Frontal cortex (tissue), 4 donors: ENCODE measurements at places on chromosomes 5 and 9.

- DNase-seq, result no peak
These were observed 111.9 kb downstream of the FBN2 start for GRCh38 chr5:128426090-128426534.

DNA sequence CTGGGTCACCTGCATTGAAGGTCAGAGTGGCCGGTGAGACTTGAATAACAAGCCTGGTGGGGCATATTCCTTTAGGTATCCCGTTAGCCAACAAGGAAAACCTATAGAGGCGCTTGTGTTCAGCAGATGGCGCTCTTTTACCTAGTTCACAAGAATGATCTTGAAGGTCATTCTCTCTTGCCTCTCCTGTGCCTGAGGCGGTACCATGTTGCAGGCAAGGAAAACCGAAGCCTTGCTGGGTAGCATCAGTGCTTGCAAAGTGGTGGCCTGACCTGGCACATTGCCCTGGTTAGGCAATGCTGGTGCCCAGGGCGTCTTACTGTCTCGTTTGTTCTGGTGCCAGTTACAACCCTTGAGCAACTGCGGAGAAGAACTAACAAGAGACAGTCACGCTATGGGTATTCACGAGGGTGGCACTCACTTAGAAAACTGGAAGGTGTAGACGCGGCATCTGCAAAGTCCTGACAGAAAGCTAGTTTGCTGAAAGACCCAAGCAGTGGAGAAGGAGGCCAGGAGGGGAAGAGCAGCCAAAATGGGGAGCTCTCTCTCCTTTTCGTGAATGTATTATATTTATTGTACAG lies 56.7 kb downstream of the AOPEP start:
- peak; percentile 25 for DNase-seq

GRCh38 chr5:179211068-179211467 lies 134.2 kb downstream of the ADAMTS2 start:
- no peak for DNase-seq

DNA sequence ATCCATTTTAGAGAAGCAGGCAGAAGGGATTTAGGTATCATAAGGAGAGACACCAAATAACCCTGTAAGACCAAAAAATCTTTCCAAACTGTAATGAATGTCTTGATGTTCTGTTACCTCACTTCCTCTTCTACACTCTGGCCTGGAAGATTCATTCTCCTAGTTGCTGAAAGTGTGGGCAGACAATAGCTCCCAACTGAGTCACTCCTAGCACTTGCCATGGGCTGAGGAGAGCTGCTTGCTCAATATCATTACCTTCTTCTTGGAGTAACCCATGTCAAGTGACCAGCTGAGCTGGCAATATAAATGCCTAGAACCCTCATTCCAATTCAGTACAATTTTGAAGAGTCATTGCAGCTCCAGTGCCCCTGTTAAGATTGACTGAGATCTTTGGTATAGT lies 1985.5 kb upstream of the CDH6 start:
- no peak for DNase-seq

DNA sequence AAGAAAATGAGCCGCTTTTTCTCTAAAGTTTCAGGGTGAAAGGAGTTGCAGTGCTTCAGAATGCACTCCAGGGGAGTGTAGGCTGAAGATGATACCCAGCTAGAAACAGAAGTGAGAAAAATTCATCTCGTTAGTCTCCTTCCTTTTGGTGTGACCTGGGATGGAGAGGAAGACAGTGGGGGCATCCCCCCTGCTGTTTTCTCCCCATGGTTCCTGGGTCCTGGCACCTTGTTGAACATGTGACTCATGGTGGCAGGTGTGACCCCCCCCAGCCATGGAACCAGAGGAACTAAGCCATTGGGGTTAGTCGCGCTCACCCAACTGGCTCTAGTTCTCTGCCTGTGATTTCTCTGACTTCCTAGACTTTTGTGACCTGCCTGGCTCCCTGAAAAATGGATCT lies 424.6 kb downstream of the CSNK1G3 start:
- DNase-seq, result no peak

DNA sequence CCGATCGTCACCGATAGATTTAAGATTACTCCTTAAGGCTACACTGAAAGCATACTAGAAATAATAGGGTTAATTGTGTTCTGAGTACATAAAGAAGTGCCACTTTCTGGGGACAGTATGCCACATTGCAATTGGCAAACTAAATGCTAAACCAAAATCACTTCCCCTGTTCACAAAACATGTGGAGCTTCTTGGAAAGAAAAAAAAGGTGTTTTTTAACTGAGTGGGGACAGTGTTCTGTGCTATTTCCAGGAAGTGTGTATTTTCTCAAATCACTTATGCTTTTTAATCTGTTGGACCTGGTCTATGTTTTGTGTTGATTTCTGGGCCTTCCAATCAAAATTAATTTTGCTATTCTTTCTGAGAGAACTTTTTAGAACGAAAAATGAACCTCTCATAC lies 149.3 kb upstream of the MPDZ start:
- DNase-seq, result no peak

- DNase-seq, result no peak
These were observed 5.4 kb downstream of the LSM11 start for GRCh38 chr5:157748760-157749461.

DNA sequence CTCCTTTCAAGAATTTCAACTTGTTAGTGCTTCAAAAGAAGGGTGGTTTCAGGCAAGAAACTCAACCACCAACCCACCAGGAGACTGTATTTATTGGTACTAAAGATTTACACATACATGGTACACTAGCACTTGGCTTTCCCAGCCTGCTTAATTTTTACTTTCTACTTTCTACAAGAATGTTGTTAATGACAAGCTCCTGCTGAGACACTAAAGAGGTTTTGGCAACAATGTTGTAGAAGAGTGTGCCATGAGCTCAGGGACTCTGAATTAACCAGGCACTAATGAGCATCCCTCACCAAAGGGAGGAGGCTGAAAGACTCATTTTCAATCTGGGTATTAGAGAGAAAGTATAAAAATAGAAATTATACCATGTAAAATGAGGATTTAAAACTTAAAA lies 195.0 kb downstream of the KIAA0825 start:
- no peak for DNase-seq

- DNase-seq, result no peak
These were observed 385.1 kb downstream of the CHSY3 start for GRCh38 chr5:130289132-130290088.

DNA sequence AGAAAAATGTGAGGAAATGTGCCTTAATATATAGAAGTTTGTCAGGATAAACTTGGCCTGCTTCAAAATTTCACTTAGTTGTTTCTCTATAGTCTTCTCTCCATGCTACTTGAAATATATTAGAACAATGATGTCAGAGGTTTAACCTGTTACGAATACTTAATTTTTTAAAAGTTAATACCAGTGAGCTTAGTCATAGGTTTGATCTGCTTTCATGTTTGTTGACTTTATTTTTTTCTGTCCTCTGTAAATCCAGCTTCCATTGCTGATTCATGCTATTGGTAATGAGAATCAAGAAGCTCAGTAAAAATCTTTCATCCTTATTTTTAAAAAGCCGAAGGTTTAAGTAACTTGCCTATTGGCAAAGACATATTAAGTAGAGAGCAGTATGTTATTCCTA lies 27.9 kb downstream of the BDP1 start:
- no peak for DNase-seq

- no peak for DNase-seq
These were observed 499.8 kb downstream of the BNC2 start for GRCh38 chr9:16370647-16371046.

- no peak for DNase-seq
These were observed 340.5 kb downstream of the PIK3R1 start for GRCh38 chr5:68555907-68556681.

DNA sequence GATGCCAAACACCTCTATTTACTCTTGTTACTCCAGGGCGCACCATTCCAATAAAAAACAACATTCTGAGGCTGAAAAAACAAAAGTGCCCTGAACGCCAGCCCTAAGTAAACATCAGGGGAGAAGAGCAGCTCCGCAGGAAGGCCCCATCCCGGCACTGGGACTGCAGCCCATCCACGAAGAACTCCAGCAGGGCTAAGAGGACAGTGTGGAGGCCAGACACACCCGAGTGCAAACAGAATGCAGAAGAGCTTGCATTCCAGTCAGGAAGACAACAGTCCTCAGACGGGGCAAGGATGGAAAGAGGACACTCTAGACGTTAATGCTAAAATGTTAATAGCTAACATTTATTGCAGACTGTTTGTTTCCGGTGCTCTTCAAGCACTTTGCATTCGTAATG lies 33.0 kb downstream of the FAM240B start:
- DNase-seq, result no peak

DNA sequence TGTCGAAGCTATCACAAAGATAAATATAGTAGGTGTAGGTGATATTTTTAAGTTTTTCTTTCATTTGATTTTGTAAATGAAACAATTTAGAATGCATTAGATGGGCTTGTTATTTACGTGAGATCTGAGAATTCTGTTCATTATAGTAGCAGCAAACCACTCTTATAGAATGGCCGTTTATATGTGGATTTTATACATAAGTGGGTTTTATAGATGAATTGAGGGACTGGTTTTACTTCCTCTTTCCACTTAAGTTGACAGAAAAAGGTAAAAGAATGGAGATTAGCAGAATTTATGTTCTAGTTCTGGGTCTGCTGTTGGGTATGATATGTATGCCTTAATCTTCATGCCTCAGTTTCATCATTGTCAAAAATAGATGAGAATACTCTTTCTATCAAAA lies 5.6 kb downstream of the RMI1 start:
- DNase-seq, result no peak

GRCh38 chr5:154538492-154538891 lies 60.5 kb upstream of the HAND1 start:
- no peak for DNase-seq

DNA sequence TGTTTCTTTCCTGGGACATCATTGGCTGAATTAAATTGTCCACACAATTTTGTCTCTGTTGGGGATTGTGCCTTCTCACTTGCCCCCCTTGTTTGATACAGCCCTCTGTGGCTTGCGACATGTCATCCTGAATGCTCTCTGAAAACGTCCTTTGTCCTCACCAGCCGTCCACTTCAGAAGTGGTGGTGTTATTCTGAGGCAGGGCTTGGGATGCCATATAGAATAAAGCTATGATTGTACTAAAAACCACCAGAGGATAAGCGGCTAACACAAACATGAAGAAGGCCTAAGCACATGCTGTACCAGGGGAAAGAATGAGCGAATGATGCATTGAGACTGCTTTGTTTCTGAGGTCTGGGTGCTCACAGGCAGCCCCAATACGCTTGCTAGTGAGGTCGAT lies 3.5 kb upstream of the SNX30 start:
- DNase-seq, result peak; percentile 65

GRCh38 chr5:5179597-5179996 lies 39.5 kb downstream of the ADAMTS16 start:
- DNase-seq, result no peak

- DNase-seq, result no peak
These were observed 497.6 kb downstream of the RASEF start for GRCh38 chr9:82565188-82565969.
